Uterus (tissue), 4 donors: ENCODE measurements at places on chromosomes 4 and X.

- DNase-seq: peak; percentile 72
- no peaks in the 10 kb centered on the region for H3K27me3 ChIP-seq
- no peaks in the 10 kb centered on the region for H3K36me3 ChIP-seq
- peak overlapping the region; percentile 83 for H3K27ac ChIP-seq
- no peaks in the 10 kb centered on the region for H3K4me1 ChIP-seq
- H3K4me3 ChIP-seq: no peak overlapping the region
Observed at GRCh38 chrX:136030303-136031191, 45.3 kb downstream of the SLC9A6 start.

GRCh38 chr4:13218326-13218958, 265.7 kb downstream of the RAB28 start:
- peak; percentile 19 for DNase-seq
- H3K27me3 ChIP-seq: no peaks in the 10 kb centered on the region
- H3K4me1 ChIP-seq: no peaks in the 10 kb centered on the region

- H3K4me1 ChIP-seq: no peaks in the 10 kb centered on the region
- no peaks in the 10 kb centered on the region for H3K27me3 ChIP-seq
- DNase-seq: peak; percentile 18
- H3K27ac ChIP-seq: peak overlapping the region; percentile 4
- no peak overlapping the region for H3K4me3 ChIP-seq
- no peaks in the 10 kb centered on the region for H3K36me3 ChIP-seq
Observed at GRCh38 chr4:124144238-124144654, 568.3 kb downstream of the ANKRD50 start.

DNA sequence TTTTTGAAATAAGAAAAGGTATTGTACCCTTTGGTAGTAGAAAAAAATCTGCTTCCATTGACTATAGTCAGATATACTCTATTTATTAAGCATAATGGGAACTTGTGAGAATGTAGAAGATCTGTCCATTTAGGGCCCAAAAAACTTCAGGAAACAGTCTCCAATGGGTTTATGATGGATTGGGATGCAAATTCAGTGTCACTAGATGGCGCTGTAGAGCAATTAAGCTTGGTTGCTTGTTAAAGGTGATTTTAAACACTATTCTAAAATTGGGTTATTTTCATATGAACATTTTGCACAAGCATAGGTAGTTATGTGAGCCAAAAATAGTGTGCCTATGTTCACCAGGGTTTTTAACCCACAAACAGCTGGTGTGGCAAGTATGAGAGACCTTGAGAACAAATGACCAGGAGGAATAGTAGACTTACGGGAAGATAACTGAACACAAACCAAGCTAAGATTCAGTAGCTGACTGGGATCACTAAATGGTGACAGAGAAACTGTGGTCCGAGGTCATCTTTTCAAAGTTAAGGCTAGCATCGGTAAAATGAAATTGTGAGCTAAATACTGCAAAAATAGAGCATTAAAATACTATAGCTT, 80.3 kb upstream of the LSM6 start:
- H3K27ac ChIP-seq: no peak overlapping the region
- no peaks in the 10 kb centered on the region for H3K27me3 ChIP-seq
- H3K4me3 ChIP-seq: no peak overlapping the region
- H3K36me3 ChIP-seq: no peaks in the 10 kb centered on the region
- no peaks in the 10 kb centered on the region for H3K4me1 ChIP-seq

DNA sequence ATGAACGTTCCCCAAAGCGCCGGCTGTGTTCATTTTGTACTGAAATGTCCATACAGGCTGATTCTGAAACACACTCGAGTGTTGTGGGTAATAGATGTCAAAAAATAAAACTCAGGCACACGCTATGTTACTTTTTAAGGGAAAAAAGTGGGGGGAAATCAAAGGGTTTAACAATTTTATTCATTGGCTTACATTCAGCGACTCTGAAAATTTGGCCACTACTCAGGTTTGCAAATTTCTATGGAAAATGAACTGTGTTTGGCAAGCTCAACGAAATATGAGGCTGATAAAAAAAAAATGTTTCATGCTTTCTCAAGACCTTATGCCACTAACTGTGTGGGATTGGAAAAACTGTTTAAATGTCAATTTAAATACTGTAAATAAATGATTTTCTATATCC, 18.5 kb downstream of the AMELX start:
- peak overlapping the region; percentile 15 for H3K27ac ChIP-seq
- DNase-seq: no peak
- H3K4me1 ChIP-seq: no peaks in the 10 kb centered on the region
- no peak overlapping the region for H3K4me3 ChIP-seq
- no peaks in the 10 kb centered on the region for H3K27me3 ChIP-seq
